ENCODE measurements at places on chromosomes 12 and 14.

GRCh38 chr14:58297412-58297761 is 968 bp upstream of the ARID4A start:
- DNase-seq, result no peak

GRCh38 chr12:95505039-95505438 is 31.1 kb downstream of the METAP2 start:
- no peak for DNase-seq

DNA sequence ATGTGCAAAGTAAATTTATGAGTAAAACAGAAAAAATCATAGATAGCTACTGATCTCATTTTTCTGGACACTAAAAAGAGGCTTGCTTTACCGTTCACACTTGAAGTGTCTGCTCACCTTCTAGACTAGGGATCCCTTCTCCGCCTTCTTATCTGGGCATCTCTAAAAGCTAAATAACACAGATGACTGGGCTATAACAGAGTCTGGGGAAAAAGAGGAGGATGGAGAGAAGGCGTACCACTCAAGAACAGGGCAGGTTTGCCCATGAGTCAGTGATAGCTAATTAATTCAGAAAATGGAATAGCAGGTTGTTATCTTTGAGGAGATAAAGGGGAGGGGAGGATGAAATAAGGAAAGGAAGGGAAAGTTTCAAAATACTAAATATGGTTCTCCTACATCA is 185.3 kb downstream of the MED13L start:
- no peak for DNase-seq

GRCh38 chr12:86264451-86265328 is 8.5 kb upstream of the MGAT4C start:
- DNase-seq, result peak; percentile 87

GRCh38 chr14:37834275-37834674 is 238.8 kb downstream of the TTC6 start:
- DNase-seq, result no peak

- DNase-seq, result no peak
These were observed 9.1 kb upstream of the MDM2 start for GRCh38 chr12:68798882-68799234.

DNA sequence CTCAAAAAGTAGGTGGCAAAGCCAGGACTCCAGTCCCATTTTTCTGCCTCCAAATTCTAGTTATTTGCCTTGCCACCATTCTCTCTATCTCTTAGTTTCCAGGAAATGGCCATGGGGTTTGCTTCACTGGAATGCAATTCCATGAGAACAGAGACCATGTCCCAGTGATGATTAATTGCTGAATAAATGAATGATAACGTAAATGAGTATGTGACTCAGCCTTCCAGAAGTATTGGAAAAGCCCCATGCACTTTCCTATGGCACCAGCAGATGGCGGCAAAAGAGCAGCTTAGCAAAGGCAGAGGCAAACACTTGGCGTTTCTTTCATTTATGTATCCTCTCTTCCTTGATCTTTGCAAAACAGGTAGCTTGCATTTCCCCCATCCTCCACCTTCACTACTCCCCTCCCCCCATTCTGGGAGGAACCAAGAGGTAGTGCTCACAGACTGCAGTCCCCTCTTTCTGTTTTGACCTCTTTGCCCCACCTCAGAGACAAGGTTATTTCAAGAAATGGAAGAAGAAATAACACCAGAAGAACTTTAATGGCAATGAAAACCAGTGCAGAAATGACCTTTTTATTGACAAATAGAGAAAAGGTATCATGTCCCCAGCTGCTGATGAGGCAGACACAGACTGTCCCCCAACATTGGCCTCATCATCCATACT is 21.3 kb downstream of the TBX3 start:
- DNase-seq, result peak; percentile 70

DNA sequence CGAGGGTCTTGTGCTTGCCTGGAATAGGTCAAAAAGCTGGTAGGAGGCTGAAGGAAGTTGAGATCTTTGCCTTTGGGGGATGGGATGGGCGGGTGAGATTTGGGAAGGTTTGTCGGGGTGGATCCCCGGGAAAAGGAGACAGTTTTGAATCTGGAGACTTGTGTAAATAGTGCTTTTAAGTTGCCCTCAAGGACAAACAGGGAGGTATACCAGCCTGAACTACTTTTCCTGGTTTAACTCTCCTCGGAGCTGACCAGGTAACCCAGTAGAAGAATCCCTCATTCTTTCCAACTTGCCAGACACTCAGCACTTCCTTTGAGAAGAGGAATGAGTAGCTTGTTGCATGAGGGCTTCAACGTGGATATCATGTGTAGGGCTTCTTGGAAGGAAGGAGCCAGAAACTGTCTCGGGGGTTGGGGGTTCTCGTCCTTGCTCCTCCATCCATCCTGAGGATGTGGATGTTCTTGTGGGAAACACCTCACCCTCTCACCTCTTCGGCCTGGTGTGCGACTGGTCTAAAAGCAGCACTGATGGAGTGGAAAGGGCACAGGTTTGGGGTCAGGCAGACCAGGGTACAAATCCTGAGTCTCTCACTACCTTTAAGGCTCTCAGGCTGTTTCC is 1.9 kb downstream of the TEAD4 start:
- no peak for DNase-seq

GRCh38 chr12:116402163-116402939 is 124.9 kb upstream of the MED13L start:
- DNase-seq, result no peak

- no peak for DNase-seq
These were observed 35.9 kb downstream of the PDZRN4 start for GRCh38 chr12:41224066-41224465.

- no peak for DNase-seq
These were observed 25.3 kb downstream of the PAH start for GRCh38 chr12:102891756-102892155.

GRCh38 chr12:32083489-32083888 is 23.2 kb upstream of the BICD1 start:
- DNase-seq, result no peak

GRCh38 chr14:73227812-73228781 is 9.2 kb upstream of the PAPLN start:
- DNase-seq, result no peak

DNA sequence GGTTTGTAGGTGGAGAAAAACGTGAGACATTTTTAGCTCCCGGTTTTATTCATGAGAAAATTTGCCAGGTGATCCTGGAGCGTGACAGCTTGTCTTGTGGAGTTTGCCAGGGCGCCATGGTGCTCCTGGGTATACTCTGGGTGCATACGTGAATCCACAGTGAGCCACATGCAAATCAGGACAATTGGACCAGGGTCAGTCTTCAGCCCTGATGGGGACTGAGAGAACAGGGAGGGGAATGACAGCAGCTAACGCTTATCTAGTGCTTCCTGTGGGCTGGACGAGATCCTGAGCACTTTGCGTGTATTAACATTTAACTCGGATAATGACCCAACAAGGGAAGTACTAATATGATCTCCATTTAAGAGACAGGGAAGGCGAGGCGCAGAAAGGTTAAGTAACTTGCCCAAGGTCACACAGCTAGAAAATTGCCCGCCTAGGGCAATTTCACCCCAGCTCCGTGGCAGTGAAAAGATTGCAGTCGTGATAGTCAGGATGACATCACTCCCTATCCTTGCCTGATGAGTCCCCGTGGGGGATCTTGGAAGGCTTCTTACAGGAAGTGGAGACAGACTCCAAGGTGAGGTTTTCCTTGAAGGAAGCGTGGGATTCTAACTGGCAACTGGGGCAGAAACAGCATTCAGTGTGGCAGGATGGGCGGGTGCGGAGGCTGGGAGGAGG is 118.4 kb upstream of the NCOR2 start:
- DNase-seq, result no peak

DNA sequence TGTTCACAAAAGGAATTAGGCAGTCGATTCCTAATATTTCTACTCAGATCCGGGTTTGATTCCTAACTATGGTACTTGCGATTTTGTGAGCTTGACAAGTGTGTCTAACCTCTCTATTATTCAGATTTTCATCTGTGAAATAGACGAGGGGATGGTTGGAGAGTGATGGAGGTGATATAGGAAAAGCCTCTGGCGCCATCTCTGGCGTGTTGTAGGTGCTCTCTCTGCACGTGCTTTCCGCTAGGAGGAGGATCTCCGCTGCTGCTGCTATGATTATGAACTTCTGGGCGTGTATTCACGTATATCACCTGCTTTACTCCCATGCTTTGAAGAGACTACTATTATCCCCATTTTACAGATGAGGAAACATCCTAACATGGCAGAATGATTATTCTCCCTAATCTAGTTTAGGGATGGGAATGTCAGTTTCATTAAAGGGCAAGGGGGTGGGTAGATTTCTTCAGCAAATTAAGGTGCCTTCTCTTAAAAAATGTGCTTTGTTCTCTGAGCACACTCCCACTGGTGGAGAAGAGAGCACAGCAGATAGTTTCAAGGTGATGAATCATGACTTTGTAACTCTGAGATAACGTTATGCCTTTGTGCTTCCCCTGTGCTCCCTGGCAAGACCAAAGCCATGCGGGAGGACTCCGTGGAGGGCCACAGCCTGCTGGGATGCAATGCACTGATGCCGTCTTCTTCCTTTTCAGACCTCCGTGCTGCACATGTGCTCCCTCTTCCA is 97.1 kb downstream of the PRIMA1 start:
- DNase-seq, result no peak

- DNase-seq, result peak; percentile 47
These were observed 169.5 kb upstream of the RTL1 start for GRCh38 chr14:101072945-101073597.

DNA sequence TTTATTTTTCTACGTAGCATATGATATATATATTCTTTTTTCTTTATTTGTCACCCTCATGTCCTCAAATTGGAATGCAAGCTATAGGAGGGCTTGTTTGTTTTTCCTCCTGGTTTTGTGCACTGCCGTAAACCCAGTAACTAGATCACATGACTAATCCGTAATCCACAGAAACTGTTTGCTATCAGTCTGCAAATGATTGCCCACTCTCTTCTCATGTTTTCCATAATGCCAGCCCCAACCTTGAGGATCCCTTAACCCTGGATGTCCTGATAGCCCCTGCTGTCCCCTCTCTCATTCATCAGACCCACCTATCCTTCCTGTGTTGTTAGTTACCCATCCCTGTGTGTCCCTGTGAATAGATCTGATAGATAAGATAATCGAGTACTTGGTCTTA is 94.0 kb downstream of the TSPAN9 start:
- no peak for DNase-seq

- no peak for DNase-seq
These were observed 23.8 kb upstream of the LRTM2 start for GRCh38 chr12:1796515-1797010.

- no peak for DNase-seq
These were observed 42.7 kb upstream of the CDKN3 start for GRCh38 chr14:54354096-54354495.

GRCh38 chr14:55780156-55780946 is 200.3 kb downstream of the KTN1 start:
- DNase-seq, result no peak

GRCh38 chr12:58814036-58814435 is 106.3 kb downstream of the LRIG3 start:
- DNase-seq, result no peak

- no peak for DNase-seq
These were observed 123.6 kb downstream of the SCARB1 start for GRCh38 chr12:124739953-124740561.

GRCh38 chr12:65123435-65124063 is 2.4 kb upstream of the WIF1 start:
- DNase-seq, result peak; percentile 48

DNA sequence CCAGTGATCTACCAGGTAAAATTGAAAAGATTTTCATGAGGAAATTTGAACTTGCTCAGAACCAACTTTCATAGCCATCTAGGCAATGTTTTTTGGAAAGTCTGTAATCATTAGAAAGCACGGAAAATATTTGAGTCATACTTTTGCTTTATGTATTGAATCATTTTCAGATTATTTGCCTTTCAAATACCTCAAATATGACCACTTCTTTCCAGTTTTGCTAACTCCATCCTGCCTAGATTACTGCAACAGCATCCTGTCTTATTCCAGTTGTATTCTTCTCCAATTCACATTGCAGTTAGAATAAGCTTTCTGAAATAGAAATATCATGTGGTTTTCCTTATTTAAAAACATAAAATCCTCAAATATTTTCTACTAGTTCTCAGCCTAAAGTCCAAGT is 239.8 kb upstream of the FAR2 start:
- DNase-seq, result no peak

DNA sequence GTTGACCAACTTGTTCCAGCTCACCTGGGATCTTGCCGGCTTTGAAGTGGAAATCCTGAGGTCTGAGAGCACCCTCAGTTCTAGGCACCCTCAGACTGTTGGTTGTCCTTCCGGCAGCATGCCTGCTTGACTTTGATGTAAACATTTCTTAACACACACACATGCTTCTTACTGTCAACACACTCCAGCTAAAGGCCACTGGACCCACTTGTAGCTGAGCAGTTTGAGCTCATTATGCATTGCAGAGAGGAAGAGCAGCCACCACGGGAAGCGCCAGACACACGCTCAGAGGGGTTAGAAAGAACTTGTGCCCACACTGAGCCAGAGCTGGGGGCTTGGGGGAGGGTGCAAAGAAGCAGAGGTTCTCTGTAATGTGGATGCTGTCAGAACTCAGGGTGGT is 55.8 kb downstream of the TNFAIP2 start:
- DNase-seq, result no peak

DNA sequence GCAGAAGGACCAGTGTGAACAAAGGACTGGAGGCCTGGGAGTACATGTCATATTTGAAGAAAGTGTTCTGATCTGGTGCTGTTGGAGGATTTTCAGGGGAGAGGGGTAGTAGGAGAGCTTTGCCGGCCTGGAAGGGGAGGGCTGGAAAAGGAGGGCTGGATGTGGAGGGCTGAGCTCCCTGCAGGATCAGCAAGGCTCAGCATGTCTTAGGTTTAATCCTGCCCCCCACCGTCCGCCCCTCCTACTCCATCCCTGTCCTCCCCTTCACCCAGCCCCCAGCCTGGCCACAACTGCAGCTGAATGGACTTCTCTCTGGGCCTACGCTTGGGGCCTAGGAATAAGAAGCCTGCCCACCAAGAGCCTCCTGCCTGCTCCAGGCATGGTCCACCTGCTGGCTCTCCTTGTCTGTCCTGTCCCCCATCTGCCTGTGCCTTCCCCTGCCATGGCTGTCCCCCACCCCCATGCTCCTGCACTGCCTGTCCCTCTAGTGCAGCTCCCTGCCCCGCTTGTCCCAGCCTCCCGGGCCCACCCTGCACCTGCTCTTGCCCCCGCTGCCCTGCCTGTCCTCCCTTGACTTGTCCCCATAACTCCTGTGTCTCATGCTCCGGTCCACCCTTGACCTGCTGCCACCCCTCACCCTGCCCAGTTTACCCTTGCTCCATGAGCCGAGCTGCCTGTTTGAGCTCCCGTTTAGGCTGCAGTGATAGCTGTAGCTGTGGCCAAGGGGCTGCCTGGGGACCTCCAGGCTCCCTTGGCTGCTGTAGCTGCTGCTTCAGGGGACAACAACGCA is 9.8 kb upstream of the RARG start:
- DNase-seq, result no peak

DNA sequence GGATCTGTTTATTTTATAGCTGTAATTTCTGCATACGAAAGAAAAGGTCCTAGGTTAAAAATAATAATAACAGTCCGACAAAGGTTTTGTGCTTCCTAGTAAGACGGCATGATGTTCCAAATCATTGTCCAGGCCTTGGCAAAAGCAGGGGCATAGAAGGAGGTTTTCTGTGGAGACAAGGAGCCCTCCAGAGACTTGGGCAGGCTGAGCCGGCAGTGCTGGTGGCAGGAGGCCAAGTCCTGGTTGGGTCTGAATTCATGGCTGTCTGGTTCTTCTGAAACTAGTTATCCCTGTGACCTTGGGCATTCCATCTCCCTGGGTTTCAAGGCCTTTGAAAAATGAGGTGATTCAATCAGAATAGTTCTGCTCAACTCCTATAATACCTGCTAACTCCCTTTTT is 44.0 kb downstream of the KCNK13 start:
- DNase-seq, result no peak

GRCh38 chr14:38755036-38755435 is 348.0 kb downstream of the SEC23A start:
- DNase-seq, result no peak
